Urinary bladder (tissue), 4 donors: ENCODE measurements at places on chromosomes 11 and 22. TPM values are rescaled to one million over a fixed set of nuclear protein-coding genes. Genes with fewer than 3 reads are reported as not detected.

HYLS1 gene
- polyA plus RNA-seq = 3.4 TPM

B4GALNT4 gene
- polyA plus RNA-seq = 5.1 TPM

SPDYC gene
- not detected for polyA plus RNA-seq

C11orf97 gene
- polyA plus RNA-seq = not detected

EMID1 gene
- 7.0 TPM for polyA plus RNA-seq

MAP6 gene
- 8.0 TPM for polyA plus RNA-seq

APOBEC3H gene
- polyA plus RNA-seq = 0.24 TPM

CEP126 gene
- polyA plus RNA-seq = 3.2 TPM

OSBP2 gene
- polyA plus RNA-seq = 1.5 TPM

WNT11 gene
- 18.9 TPM for polyA plus RNA-seq

EHF gene
- 10.5 TPM for polyA plus RNA-seq

DERL3 gene
- 0.98 TPM for polyA plus RNA-seq

BID gene
- polyA plus RNA-seq = 32.5 TPM

GSTT2B gene
- polyA plus RNA-seq = 30.4 TPM

GRCh38 chr11:67311051-67311555 lies 7.8 kb downstream of the SSH3 start:
- DNase-seq = no peak

- DNase-seq = no peak
Measured at GRCh38 chr11:26323837-26324236, 8.1 kb upstream of the ANO3 start.

- no peak for DNase-seq
Measured at GRCh38 chr11:6850526-6850925, 5.0 kb downstream of the OR10A5 start.

DNA sequence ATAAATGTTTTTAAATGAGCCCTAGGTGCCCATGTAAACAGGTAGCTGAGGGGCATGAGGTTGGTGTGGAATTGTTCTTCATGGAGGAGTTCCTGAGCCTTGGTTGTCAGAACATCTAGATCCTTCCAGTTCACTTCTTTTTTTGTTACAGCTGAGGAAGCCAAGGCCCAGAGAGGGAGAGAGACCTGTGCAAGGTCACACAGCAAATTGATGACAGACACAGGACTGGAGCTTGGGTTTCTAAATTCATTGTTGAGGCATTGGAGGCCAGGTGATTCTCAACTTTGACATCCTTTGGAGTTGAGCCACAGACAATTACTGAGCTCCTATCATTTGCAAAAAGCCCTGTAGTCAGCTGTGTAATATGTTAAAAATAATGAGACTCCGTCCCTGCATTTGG lies 73.1 kb upstream of the CRYBB3 start:
- DNase-seq = no peak

- DNase-seq = no peak
Measured at GRCh38 chr11:61082062-61082870, 20.0 kb upstream of the CD5 start.

DNA sequence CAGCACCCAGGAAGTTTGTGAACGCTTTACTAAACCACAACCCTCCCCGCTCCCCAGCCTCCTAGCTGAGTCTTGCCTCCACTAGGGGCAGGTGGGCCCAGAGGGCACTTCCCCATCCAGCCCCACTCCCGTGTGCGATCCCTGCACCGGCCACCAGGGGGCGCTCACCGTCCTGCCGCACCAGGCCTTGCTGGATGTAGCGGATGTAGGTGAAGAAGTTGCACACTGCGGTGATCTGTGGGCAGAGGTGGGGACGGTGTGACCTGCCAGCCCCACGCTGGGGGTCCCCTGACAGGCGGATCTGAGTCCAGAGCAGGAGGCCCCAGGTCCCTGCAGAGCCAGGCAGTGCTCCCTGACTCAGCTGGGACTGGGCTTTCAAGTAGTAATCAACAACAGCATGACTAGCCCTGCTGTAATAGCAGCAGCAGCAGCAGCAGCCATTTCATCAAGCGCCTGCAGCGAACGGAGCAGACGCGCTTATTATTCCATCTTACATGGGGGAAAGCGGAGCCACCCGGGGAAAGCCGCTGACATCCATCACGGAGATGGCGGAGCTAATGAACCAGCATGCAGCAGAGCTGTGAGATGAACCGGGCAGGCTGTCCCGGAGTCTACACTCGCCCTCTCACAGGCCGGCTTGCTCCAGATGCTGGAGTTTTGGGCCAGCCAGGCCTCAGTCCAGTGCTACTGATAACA lies 7.9 kb upstream of the FADS3 start:
- DNase-seq = no peak

DNA sequence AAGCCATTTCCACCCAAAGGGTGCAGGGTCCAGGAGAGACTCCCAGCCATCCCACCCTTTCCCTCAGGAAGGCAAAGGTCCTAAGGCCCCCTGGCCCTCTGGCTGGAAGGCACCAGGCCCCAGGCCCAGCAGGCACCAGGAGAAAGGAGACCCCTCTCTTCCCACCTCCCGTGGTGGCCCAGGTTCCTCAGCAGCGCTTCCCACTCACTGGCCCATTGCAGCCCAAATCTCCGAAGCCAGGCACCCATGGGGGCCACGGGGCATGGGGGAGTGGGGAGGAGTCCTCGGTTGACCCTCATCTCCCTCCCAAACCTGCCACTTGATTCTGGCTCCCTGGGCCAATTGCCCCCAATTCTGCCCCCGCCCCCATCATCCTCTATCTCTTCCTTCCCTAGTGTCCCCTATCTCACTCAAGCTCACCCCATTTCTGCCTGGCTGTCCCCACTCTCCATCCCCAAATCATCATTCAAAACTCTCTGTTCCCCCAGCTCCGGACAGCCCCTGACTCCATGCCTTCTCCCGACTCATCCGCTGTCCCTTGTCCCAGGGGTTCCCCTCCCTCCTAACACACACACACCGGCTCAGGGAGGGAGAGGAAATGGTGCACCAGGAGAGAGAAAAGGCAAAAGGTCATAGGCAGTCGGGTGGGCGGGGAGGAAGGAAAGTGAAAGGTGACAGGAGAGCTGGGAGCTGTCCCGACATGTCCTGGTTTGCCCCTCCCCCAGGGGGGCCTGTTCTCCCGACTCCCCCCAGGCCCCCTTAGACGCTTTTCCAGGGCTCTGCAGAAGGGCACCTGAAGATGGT lies 1.2 kb downstream of the LIF start:
- DNase-seq = no peak

- no peak for DNase-seq
Measured at GRCh38 chr11:57228600-57228999, 8.4 kb downstream of the APLNR start.

- no peak for DNase-seq
Measured at GRCh38 chr11:109945626-109946321, 147.4 kb upstream of the ZC3H12C start.

DNA sequence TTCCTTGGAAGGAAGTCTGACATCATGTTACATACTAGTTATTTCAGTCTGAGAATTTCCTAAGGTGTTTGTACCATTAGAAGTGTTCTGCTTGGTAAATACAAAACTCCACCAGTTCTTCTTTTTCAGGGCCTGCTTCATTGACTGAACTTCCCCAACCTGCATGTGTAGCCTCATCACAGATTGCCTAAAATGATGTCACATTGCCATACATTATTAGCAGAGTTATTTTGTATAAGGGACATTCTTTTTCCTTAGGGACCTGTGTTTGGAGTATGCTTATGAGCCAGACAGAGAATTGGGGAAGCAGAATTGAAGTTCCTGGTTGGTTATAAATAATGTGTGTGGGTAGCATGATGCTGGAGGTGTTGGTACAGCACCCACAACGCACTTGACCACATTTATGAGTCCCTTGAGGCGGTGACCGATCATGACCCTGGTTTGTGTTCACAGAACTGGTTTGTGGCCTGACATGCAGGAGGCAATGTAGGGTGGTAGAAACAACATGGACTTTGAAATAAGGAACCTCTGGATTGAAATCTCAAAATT lies 16.4 kb upstream of the MMP7 start:
- no peak for DNase-seq

DNA sequence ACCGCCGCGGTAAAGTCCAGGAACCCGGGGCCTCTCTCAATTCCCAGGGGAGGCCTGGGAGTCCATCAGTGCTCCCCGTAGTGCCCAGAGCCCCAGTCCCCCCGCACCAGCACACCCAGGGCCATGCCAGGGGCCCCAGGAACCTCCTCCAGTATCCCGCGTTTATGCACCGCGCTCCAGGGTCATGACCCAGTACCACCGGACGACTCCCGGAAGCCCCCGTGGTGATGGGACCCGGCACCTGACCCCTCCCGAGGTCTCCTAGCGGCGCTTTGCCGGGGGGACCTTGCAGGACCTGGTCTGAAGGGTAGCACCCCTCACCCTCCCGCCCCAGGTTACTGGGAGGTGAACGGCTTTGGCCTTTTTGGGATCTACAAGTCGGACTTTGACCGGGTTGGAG lies 11.2 kb downstream of the B4GALNT4 start:
- no peak for DNase-seq

- no peak for DNase-seq
Measured at GRCh38 chr11:58926695-58927094, 12.6 kb upstream of the GLYATL1 start.

DNA sequence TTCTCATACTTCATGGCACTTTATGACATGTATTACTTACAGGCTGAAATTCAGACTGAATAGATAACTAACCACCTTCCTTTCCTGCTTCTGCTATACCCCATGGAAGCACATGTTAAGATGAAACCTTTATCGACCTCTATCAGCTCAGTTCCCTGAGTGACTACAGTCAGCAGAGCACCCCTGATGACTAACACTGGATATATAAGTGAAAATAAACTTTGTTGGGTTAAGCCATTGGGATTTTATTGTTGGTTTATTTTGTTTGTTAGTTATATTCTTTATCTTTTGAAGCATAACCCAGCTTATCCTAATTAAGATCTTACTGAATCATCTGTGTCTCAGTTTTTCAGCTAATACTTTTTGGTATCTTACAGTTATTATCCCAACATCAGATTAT lies 23.0 kb upstream of the MAML2 start:
- no peak for DNase-seq

- no peak for DNase-seq
Measured at GRCh38 chr11:60953781-60954180, 1.8 kb upstream of the SLC15A3 start.

- no peak for DNase-seq
Measured at GRCh38 chr11:47166368-47166767, 10.3 kb downstream of the ARFGAP2 start.

GRCh38 chr11:66330931-66331330 lies 5.3 kb downstream of the RIN1 start:
- no peak for DNase-seq

- no peak for DNase-seq
Measured at GRCh38 chr11:87137711-87138110, 100.0 kb downstream of the TMEM135 start.

GRCh38 chr11:45850446-45850845 lies 3.2 kb downstream of the CRY2 start:
- no peak for DNase-seq

DNA sequence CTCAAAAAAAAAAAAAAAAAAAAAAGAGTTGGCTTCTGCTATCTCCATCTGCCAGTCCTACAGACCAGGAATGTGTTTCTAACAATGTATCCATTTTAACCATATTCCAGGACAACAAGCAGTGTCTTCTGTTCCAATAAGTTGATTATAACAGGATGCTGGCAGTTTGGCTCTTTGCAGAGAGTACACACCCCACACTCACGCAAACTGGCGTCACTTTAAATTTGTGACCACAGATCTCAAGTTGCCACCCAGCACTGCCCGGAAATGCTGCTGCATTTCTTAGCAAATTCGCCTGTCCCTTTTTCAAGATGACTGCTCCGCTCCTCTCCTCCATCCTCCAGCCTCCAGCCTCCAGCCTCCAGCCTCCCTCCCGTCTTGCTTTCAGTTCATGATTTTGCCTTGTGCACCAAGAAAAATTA lies 44.3 kb downstream of the SCGB1A1 start:
- no peak for DNase-seq

- DNase-seq = peak; percentile 41
Measured at GRCh38 chr22:17501679-17502285, 61.5 kb upstream of the SLC25A18 start.

DNA sequence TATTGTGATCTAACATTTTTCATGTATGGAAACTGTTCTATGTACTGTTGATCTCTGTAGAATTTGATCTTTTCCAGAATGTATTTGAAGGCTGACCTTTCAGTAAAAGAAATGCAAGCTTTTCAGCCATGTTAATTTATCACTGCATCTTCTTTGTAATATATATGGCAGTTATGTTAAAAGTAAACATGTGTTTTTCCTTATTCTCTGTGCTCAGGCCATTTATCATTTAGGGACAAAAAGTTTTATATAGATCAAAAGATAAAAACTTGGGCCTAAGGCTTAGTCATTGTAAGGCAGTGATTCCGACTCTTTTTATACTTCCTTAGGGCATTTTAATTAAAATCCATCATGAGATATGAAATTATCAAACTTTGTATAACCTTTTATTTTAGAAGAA lies 48.7 kb downstream of the KDM2A start:
- no peak for DNase-seq

DNA sequence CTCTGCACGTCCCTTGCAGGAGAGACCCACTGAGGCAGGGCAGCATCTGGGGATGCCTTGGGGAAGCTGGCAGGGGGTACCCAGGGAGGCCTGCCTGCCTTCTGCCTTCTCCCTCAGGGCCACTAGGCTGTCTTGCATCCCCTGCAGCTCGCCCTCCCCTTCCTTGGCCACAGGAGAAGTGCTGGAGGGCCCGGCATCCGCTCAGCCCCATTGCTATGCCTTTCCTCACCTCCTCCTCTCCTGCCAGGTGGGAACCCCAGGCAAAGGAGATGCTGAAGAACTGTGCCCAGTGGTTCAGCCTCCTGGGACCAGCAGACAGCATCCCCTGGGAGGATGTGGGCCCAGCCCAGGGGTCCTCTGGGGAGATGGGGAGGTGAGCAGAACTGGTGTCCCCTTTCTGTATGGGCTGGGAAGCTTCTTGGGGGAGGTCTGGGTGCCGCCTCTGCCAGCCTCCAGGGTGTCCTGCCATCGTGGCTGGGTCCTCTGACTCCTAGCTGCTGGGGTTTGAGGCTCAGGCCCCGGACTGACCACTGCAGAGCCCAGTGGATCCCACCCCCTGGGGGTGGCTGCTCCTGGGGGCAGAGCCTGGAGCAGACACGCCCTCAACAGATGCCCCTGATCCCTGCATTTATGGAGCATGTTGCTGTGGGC lies 20.6 kb downstream of the MRGPRG start:
- DNase-seq = no peak

GRCh38 chr11:107018219-107018901 lies at the start of gene GUCY1A2:
Gene GUCY1A2 (minus strand): TSS chr11:107018476. CDS start chr11:107018055, 421 bp downstream.
- DNase-seq = no peak

- DNase-seq = no peak
Measured at GRCh38 chr22:46577368-46578249, 40.2 kb upstream of the CELSR1 start.

GRCh38 chr11:77199137-77199745 lies 71.2 kb downstream of the MYO7A start:
- no peak for DNase-seq
